ENCODE measurements at places on chromosomes 3 and 15.

DNA sequence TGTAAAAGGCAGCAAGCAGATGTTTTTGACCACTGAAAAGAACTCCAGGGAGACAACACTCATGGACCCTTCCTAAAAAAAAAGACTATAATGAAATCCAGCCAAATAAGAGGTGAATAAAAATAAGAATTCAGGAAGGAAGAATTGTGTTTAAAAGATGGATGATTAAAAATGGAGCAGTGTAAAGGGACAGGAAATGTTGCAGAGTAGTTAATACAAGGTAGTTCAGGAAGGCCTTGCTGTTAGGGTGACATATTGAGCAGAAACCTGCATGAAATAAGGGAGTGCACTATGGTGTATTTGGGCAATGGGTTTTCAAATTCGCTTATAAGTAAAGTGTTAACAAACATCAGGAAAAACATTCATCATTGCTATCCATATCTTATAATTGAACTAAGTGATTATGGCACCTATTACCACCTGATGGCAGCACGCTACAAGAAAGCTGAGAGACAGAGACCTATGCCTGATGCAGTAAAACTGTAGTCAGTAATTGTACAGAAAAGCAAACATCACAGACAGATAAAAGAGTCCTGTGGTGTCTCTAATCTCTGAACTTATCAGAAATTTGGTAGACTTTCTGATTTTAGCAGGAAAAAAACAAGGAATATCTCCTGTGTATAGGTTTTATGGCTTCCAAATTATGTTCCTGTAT, 5.8 kb upstream of the DBR1 start:
- peak; percentile 46 for DNase-seq

DNA sequence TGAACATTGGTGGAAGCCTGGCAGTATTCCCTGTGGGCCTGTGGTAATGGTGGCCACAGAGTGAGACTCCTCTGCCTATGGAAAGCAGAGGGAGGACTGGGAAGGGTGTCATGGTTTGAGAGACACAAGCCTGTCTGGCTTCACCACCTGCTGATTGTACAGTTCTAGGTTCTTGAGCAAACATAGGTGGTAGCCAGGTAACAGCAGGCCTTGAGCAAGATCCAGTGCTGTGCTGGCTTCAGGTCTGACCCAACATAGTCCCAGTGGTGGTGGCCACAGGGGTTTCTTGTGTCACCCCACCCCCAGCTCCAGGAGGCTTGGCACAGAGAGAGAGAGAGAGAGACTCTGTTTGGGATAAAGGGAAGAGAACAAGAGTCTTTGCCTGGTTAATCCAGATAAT, 22.7 kb upstream of the KPNA4 start:
- DNase-seq, result no peak

DNA sequence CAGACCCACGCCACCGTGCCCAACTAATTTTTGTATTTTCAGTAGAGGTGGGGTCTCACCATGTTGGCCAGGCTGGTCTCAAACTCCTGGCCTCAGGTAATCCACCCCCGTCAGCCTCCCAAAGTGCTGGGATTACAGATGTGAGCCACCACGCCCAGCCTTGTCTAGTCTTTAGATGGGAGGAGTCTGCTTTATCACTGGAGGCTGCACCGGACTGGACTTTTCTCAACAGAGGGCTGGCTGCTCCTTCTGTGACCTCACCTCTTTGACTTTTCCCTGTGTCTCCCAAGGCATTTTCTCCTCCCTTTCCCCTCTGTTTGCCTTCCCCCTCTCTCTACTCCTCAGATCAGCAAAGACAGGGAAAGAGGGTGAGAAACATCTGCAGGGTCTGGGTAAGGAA, 28.5 kb downstream of the SLCO2A1 start:
- no peak for DNase-seq

- no peak for DNase-seq
These were observed 122.2 kb upstream of the TLE3 start for GRCh38 chr15:70219966-70220365.

DNA sequence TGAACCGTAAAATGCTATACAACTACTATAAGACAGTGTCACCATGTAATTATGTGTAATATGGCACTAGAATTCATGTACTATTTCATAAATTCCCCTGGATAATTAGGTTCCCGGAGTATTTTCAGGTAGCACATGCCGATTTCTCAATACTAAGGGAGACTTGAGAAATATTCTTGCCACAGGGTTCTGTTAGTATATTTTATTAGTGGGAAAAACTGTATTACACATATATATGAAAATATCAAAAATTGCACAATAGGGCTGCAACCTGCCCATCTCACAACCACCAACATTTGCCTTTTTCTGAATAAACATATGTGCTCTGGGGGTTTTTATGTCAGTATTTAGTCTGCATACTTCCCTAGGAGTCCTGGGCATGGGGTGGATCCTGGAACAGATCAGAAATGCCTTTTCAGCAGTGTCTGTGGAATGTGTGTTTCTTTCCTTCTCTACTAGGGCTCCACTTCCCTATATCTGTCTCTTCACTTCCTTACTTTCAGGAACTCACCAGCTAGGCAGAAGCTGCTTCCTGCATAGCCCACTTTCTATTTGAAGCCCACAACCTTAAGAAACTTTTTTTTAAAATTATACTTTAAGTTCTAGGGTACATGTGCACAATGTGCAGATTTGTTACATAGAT, 87.5 kb downstream of the RPL39L start:
- no peak for DNase-seq

DNA sequence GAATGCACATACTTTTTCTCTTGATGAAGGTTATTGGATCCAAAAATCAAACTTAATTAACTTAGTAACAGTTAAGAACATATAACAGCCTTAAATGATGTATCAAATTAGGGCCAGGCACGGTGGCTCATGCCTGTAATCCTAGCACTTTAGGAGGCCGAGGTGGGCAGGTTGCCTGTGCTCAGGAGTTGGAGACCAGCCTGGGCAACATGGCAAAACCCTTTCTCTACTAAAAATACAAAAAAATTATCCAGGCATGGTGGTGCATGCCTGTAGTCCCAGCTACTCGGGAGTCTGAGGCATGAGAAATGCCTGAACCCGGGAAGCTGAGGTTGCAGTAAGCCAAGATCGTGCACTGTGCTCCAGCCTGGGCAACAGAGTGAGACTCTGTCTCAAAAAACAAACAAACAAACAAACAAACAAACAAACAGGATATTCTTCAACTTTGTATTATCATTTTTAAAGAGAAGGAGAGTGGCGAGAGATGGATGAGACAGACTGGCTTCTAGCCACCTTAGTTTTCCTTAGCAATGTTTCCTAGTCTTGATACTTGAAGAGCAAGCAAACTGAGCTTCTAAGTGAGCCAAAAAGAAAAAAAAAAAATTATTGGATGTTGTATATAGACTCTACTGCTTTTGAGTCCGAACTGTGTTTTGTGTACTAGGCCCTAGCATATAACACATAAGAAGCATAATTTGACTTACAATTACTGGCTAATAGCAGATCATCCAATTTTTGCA, 13.8 kb downstream of the SPRED1 start:
- DNase-seq, result no peak

GRCh38 chr3:48776854-48777253, 59.8 kb upstream of the IP6K2 start:
- DNase-seq, result no peak

DNA sequence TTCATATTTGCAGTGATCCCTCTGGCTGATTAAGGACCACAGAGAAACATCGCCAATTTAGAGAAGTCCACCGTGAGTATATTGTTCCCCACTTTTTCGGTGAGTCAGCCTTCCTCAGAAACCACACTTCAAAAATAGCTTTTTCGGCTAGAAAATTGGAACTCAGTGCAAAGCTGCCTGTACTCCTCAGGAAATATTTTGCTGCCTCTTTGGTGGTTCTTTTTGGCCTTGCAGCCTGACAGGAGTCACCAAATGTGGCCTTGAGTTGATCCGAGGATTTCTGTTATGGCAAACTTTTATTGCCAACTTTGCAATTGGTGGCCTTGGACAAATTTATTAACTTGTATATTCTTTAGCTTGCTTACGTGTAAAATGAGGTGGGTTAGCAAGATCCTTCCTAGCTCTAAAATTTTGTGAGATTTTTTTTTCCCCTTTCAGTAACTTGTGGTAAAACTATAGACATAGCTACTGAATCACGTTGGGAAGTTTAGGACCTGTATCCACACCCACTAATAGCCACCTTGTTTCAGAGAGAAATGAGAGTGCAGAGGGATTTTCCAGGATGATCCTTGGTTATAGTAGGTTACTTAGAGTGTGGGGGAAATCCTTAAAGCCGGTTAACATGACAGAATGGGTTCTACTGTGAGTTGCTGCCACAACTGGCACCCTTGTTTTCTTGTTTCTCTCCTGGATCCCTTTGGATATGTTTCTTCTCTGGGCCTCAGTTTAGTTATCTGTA, 9.9 kb downstream of the ARL6IP5 start:
- no peak for DNase-seq

GRCh38 chr3:135851201-135852081, 114.1 kb upstream of the PPP2R3A start:
- DNase-seq, result no peak

GRCh38 chr3:98766924-98767323, 3.8 kb downstream of the ST3GAL6 start:
- DNase-seq, result no peak

DNA sequence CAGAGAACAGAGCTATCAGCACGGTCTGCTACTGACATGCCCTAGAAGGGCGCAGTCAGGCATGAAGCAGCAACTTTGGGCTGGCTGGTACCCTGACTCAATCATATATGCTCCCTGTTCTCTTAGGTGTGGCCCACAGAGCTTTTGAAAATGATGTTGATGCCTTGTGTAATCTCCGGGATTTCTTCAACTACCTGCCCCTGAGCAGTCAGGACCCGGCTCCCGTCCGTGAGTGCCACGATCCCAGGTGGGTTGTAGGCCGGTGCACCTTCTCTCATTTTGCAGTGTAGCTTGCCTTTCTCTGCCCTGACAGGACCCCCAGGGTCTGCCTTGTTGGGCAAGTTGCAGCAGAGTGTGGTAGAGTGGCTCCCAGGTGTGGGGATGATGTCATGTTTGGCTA, 47.7 kb downstream of the PCCB start:
- DNase-seq, result no peak

DNA sequence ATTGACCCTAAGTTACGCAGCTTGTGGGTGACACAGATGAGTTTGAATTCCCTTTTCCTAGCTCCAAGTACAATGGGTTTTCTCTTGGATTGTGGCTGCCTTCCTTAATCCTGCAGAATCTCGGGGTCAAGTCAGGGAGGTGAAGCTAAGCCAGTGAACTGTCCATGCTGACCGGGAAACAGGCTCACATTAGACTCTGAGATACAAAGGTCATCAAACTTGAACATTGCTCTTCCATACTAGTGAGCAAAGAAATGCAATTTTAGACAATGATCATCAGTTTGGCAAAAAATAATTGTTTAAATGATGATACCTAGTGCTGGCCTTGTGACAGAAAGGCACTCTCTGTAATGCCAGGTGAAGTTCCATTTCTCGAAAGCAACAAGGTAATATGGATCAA, 31.6 kb downstream of the SLC6A1 start:
- no peak for DNase-seq

GRCh38 chr3:5217824-5218595, 30.5 kb downstream of the EDEM1 start:
- DNase-seq, result no peak

Data from RWPE1 (cell line).